CD8-positive, alpha-beta memory T cell (primary cell): ENCODE measurements at places on chromosomes 12 and 14. TPM values are rescaled to one million over a fixed set of nuclear protein-coding genes. Genes with fewer than 3 reads are reported as not detected.

The NEDD8 gene
- total RNA-seq, result 240 TPM

The ENDOU gene
- not detected for total RNA-seq

The REP15 gene
- total RNA-seq, result not detected

The CLEC7A gene
- total RNA-seq, result 0.68 TPM

The PAX9 gene
- total RNA-seq, result not detected

The RD3L gene
- total RNA-seq, result not detected

The ZDHHC22 gene
- total RNA-seq, result not detected

The VASH1 gene
- total RNA-seq, result 6.3 TPM

The NDRG2 gene
- total RNA-seq, result 4.8 TPM

The BHLHE41 gene
- not detected for total RNA-seq

The SLC35F4 gene
- total RNA-seq, result not detected

The TAMALIN gene
- 7.3 TPM for total RNA-seq

The ALDH2 gene
- 1.2 TPM for total RNA-seq

The CIROP gene
- total RNA-seq, result not detected

The ACACB gene
- total RNA-seq, result 7.8 TPM

The TBX5 gene
- not detected for total RNA-seq

The RAB15 gene
- 4.7 TPM for total RNA-seq

The SSTR1 gene
- not detected for total RNA-seq

The ASCL1 gene
- total RNA-seq, result not detected

The ADAM20 gene
- 0.31 TPM for total RNA-seq

The CIDEB gene
- 12.7 TPM for total RNA-seq

The ACOT2 gene
- 16.4 TPM for total RNA-seq

The RNU4-1 gene
- 678 TPM for total RNA-seq

The ATXN2 gene
- total RNA-seq, result 44.9 TPM

The PALS1 gene
- 6.7 TPM for total RNA-seq

The GPR68 gene
- total RNA-seq, result 14.2 TPM

The E2F7 gene
- 10.7 TPM for total RNA-seq

The RIMBP2 gene
- not detected for total RNA-seq

The KRT85 gene
- total RNA-seq, result not detected

The C14orf180 gene
- not detected for total RNA-seq

The TMEM119 gene
- not detected for total RNA-seq
